ENCODE measurements at places on chromosomes 2 and 18.

GRCh38 chr2:64291181-64291580 lies 147.0 kb upstream of the PELI1 start:
- DNase-seq, result no peak

- no peak for DNase-seq
These were observed 44.7 kb downstream of the PDK1 start for GRCh38 chr2:172600557-172601008.

DNA sequence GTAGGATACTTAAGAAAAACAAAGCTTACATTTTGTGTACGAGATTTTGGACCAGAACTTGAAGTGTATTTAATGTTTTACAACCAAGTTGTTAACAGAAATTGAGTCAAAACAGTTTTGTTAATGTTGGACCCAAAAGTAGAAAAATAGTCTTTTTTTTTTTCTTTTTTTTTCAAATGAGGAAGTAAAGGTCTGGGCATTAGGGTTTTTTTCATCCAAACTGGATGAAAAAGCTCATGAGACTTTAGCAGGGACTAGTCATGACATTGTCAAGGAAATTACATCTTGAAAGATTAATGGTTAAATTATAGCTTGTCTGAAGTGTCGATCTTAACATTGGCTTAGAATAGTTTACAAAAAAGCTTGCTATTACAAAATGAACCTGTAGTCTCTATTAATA lies 32.3 kb downstream of the CCNT2 start:
- DNase-seq, result no peak

- DNase-seq, result no peak
These were observed 128.9 kb upstream of the CELF4 start for GRCh38 chr18:37694516-37694915.

DNA sequence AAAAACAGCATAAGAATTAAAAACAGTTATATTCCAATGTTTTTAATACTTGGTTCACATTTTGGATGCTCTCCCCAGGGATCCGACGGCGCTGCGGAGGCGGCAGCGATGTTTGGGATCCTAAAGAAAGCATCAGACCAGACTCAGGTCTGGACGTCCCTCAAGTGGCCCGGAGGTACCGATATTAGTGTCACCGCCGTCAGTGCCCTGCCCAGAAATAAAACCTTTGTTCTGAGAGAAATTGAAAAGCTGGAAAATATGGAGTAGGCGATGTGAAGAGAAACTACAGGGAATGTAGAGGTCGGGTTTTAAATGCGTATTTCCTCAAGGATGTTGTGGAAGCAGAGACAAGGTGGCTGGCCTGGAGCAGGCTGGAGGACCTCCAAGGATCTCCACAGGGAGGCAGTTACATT lies 683 bp upstream of the TBC1D8 start:
- peak; percentile 48 for DNase-seq

DNA sequence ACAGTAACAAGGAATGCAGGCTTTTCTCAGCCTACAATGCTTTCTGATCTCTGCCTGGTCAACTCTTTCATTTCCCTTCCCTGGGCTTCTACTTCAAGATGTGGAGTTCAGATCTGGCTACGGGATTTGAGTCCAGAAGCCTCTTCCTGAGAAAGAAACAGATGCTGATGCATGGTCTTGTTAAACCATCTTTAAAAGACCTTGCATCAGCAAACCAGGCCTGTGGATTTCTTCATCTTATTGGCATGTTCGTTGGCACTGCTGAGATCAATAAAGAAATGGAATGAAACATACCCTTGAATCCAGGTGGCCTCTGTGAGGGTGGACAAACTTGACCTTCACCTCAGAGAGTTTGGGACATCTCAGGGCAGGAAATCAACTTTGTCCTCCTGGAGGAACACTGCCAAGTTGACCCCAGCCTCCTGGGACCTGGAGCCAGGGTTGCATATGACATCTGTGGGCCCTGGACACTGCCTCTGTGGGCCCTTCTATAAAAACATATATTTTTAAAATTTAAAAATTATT lies 21.4 kb downstream of the IGFBP2 start:
- DNase-seq, result no peak

GRCh38 chr2:162058973-162059668 lies 14.9 kb downstream of the DPP4 start:
- no peak for DNase-seq

DNA sequence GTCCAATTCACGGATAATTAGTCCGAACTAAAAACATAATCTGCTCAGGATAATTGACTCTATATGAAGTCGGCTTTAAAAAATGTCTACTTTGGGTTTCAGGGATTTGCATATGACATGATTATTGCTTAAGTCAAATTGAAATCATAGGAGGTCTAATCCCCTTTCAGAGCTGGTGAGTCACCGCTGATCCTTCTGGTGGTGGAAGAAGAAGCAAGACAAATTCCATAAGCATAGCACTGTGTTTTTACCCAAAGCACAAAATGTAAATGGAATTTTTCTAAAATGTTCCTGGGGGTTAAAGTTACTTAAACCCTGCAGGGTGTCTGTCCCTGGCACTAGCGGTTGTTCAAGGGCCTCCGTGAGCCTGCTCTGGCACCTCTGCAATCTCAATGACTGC lies 460.2 kb downstream of the LRATD1 start:
- DNase-seq, result no peak

DNA sequence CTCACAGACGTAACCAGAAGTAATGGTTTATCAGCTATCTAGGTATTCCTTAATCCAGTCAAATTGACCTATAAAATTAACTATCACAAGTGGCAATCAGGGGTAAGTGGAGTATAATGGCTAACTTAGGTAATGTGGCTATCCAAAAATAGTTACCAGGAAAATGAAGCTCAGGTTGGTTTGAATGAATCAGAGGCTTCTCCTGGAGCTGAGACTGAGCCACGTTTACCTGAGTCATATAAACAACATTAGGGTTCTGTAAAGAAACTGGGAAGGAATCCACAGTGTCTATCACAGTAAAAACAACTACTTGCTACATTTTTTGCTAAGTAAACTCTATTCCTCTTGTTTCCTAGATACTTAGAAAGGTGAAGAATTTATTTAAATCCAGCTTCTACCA lies 236.0 kb upstream of the SPHKAP start:
- DNase-seq, result no peak

DNA sequence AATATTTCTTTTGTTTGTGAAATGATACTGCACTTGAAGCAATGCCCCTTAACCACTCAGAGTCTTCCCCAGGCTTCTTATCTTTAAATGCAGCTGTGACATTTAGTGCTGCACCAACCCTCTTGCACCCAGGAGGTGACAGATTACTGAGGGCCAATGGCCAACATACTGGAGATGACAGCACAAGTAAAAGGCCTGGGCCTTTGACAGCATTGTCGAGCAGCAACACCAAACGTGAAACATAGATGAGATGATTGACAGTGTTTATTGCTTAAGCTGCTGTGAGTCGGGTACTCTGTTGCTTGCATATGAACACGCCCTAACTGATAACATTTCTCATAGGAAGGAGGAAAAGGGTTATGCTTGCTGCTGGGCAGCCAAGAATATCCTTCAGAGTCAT lies 80.3 kb downstream of the THNSL2 start:
- no peak for DNase-seq

- DNase-seq, result no peak
These were observed 250.3 kb downstream of the ANAPC1 start for GRCh38 chr2:111633643-111634042.

DNA sequence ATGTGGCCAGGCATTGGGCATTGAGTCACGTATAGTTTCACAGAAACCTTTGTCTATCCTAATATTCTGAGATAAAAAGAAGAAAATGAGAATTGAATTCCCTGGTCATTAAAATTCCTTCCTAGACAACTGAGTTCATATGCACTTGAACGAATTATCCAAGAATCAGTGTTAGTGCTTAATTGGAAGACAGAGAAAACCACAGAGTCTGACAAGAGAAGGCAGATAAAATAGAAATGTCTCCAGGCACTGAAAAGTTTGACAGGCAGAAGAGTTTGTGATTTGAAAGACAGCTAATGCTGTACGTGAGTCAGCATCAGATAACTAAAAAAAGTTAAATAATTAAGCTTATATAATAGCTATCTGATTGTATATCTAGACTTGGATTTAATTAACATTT lies 47.7 kb upstream of the TRIB2 start:
- DNase-seq, result no peak

GRCh38 chr18:58091099-58091611 lies 47.1 kb downstream of the NEDD4L start:
- no peak for DNase-seq

DNA sequence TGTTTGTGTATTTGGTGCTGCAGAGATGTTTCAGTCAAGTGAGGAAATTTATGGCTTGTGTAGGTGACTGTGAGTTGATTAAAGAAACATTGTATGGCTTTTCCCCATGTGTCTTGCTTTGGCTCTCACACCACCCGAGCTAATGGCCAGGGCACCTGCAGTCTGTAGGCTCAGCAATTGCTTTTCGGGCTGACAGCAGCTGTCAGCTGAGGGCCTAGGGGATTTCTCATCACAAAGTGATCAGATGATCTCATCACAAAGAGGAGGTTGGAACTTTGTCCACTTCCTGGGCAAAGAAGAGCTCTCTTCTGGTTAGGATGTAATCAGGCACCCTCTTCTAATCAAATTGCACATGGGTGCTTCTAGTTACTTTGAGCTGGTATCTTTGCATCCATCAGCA lies 632.2 kb downstream of the SLC4A3 start:
- DNase-seq, result peak; percentile 31

DNA sequence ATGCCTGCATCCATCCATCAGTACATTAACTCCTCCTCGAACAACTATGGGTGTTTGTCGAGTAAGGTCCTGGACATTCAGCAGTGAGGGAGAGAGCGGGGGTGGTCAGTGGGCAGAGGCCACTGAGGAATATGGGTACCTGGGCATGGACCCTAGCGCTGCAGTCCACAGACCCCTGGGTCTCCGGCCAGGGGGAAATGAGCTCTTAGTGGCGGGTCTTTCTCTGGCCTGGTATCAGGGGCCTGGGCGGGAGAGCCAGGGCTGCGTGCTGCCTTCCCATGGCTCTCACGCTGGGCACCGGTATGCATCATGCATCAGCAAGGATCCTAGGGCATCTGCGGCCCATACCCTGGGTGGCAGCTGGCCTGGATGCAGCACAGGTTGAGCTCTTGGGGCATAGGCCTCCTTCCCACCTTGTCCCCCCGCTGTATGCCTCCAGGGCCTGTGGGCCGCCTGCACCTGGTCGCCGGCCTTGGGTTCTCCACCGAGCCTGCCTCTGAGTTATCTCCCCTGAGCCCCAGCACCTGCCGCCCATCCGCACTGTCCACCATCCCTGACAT lies 1.3 kb upstream of the MOCOS start:
- DNase-seq, result no peak

GRCh38 chr18:79857082-79857671 lies 59.4 kb downstream of the KCNG2 start:
- DNase-seq, result no peak

DNA sequence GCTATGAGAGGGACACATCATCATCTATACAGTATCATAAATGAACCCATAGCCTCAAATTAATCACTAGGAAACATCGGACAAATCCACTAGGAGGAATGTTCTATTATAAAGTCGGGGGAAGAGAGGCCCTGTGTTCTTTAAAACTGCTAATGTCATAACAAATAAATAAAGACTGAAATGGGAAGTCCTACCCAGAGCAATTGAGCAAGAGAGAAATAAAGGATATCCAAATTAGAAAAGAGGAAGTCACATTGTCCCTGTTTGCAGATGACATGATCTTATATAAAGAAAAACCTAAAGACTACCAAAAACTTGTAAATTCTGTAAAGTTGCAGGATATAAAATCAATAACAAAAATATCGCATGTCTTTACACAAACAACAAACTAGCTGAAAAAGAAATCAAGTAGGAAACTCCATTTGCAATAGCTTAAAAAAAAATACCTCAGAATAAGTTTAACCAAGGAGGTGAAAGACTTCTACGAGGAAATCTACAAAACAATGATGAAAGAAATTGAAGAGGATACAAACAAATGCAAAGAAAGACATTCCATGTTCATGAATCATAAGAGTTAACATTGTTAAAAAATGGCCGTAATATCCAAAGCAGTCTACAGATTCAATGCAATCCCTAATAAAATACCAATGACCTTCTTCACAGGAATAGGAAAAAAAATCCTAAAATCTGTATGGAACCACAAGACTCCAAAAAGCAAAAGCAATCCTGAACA lies 30.6 kb downstream of the RTN4 start:
- no peak for DNase-seq

GRCh38 chr2:9703701-9704221 lies 73.0 kb upstream of the YWHAQ start:
- no peak for DNase-seq

- DNase-seq, result no peak
These were observed 13.9 kb downstream of the SCYGR8 start for GRCh38 chr2:227759411-227760118.

- no peak for DNase-seq
These were observed 90.4 kb upstream of the HAAO start for GRCh38 chr2:42882756-42883155.

DNA sequence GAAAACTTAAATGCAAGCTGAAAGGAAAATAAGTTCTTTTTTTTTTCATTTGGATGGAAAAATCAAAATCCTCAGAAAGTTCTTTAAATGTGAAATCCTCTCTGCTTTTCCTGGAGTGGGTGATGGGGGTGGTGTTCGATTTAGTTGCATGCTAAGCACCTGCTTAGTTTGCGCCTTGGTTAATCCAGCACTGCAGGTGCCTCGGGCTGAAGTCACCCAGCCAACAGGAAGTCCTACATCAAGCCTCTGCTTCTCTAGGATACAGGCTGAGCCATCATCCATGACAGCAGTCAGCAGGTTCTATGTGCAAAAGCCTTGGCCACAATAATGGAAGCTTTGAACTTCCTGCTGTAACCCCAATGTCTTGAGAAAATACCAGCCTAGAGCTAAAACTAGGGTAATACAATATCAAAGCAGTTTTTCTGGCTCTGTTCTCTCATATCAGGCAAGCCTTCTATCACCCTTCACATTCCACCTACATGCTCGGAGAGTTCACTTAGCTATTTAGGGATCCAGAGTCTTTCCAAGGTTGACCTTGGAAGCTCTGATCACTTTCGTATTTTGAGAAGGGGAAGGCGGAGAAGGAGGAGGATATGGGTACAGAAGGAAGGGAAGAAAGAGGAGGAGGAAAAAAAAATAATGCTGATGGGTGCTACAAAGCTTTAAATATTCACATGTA lies 116.1 kb upstream of the LRRTM1 start:
- DNase-seq, result no peak

DNA sequence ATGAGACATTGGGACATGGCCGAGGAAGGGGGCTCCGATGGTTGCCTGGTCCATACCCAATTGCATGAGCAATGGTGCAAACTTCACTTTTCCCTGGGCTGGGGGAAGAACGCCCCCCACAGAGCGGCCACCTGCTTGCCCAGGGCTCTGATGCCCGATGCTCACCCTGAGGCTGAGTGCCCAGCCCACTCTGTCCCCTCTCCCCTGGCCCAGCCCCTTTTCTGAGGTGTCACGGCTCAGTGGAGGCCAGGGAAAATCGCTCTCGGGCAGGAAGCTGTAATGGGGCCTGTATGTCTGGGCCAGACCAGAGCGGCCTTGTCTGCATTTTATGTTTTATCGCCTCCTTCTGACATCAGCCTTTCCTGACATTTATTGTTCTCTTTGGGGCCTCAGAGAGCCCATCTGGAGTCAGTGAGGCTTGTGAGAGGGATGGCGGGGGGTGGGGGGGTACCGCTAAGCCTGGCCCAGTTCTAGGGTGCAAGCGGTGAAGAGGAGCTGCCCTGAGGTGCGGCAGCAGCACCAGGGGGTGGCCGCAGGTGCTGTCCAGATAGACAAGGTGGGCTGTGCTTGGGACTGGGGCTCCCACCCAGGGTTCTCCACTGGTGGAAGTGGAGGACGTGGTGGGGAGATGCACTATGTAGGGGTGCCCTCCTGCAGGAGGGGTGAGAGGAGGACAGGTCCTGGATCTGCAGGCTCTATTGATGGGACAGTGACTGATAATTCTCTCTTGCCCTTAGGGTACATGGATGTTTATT lies 46.2 kb downstream of the INHBB start:
- DNase-seq, result no peak
